ENCODE measurements at places on chromosomes 13 and 19.

GRCh38 chr13:46486270-46486669 lies 66.7 kb upstream of the LRCH1 start:
- DNase-seq = no peak

- no peak for DNase-seq
These were observed 65.1 kb upstream of the NPAS1 start for GRCh38 chr19:46954502-46954992.

GRCh38 chr13:85543144-85543543 lies 256.1 kb downstream of the SLITRK6 start:
- DNase-seq = no peak

DNA sequence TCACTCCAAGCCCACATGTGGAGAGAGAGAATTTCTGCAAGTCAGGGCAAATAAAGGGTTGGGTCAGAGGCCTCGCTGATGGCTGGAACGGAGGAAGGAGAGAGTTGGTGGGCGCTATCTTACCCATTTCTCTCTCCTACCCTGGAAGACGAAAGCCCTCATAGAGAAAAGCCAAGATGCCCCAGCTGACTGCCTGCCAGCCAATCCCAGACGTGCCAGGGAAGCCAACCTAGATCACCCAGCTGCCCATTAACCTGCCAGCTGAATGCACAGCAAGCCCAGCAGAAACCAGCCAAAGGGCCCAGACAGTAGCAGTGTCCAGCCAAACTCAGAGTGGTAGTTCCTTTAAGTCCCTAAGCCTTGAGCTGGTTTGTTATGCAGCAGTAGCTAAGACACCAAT lies 167.0 kb upstream of the ZNF507 start:
- DNase-seq = no peak

- DNase-seq = no peak
These were observed 661 bp downstream of the FREM2 start for GRCh38 chr13:38687246-38688229.
